ENCODE measurements at places on chromosomes 1 and 21.
A peak's percentile ranks its signal among the peaks of the same experiment; 100 is the strongest.

DNA sequence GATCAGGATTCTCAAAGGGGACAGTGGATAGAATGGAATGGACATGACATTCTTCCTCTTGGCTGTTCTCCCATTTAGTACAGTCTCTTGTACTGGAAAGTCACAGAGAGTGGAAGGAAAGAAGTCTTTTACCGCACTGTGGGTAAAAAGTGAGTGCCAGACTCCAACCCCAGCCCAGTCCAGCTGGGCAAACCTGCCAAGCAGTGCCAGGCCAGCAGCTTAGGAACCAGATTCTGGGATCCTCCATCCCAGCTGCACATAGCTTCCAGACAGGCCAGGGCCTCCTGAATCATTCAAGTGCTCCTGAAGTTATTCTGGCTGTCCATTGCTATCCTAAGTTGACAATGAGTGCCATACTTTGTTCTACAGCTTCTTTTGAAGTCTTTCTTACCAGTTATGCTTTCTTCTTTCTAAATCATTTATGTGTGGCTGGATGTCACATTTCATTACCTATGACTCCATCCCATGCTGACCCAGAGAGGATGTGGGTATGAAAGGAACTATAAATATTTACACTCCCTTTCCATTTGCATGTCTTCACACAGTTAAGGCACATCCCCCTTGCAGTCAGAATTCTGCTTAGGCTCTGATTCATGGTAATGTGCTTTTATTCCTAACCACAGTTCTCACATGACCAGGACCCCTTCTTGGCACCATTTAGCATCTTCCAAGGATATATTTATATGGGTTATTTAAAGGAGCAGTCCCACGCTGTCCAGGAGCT lies 88.9 kb downstream of the AK5 start:
- no peak for DNase-seq

DNA sequence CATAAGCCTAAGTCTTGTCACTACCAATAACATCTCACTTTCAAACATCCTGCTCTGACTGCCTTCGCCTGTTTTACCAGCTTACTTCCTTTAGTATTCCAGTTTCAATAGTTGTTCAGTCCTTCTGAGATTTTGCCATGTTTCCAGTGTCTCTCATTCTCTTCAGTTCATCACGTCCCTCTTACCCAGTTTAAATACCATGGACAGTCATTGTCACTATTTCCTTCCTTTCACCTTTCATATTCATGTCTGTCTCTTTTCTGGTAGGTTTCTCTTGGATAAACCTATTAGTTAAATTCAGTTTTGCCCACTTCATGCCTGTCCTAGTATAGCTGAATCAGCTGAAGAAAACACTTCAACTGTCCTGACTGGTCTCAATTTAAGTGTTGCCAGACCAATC lies 5.9 kb downstream of the ATF6 start:
- no peak for DNase-seq

- no peak for DNase-seq
Observed at GRCh38 chr1:42806593-42806992, 10.3 kb upstream of the ERMAP start.

GRCh38 chr1:40919475-40920011 lies 57.4 kb upstream of the CITED4 start:
- DNase-seq: no peak

DNA sequence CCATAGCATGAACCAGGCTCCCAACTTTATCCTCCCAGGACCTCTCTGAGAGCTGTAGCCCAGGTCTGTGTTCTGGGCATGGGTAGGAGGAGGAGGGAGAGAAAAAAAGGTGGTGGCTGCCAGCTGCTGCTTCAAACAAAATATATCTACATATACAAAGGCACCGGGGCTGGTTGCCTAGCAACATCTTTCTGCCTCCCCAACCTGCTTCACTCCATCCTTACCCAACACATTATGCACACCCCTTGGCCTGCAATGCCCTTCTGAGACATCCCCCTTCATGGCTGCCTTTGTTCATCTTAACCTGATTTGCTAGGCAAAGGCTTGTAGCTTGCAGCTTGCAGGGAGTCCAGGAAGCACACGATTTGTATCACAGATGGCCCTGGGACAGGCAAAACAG lies 27.2 kb upstream of the ATP1A1 start:
- DNase-seq: peak; percentile 25

Data from stimulated activated CD8-positive, alpha-beta memory T cell treated with anti-CD3 and anti-CD28 coated beads, Interleukin-12 subunit alpha, Interleukin-12 subunit beta, amount 100 ng/mL, for 1 hour (primary cell).